ENCODE measurements at places on chromosomes 1 and 21.

- DNase-seq: no peak
Observed at GRCh38 chr1:32274646-32275340, 17.1 kb upstream of the HDAC1 start.

DNA sequence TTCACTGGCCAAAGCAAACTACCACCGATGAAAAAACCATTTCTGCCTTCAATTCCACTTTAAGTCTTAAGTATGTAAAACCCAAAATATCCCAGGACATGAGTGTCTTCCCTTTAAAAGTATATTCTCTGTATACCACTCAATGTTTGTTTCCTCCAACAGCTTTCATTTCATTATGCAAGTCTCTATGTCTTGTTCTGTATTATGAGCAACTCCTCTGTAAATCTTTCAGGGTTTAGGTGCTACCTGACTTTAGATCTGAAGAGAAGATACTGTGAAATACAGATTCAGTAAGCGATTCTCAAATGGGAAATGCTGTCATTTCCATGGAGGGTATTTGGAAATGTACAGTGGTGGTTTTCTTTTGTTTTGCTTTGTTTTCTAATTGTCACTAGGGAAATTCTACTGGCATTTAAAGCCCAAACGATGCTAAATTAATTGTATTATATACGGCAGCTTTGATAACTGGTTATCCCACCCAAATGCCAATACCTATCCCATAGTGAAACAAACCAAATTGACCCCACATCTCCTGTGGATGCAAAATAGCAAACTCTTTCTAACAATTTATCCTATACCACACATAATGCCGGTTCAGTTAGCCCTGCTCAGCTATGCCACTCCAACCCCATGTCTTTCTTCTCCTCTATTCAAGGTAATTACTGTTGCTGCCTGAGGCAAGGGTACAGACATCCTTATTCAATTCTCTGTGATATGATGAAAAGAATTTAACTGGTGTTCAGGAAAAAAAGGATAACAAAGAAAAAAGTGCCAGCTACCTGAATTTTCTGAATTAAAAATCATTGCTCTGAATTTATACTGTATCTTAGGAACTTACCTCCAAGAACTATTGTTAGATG is 182.8 kb downstream of the EIF4G3 start:
- no peak for DNase-seq

DNA sequence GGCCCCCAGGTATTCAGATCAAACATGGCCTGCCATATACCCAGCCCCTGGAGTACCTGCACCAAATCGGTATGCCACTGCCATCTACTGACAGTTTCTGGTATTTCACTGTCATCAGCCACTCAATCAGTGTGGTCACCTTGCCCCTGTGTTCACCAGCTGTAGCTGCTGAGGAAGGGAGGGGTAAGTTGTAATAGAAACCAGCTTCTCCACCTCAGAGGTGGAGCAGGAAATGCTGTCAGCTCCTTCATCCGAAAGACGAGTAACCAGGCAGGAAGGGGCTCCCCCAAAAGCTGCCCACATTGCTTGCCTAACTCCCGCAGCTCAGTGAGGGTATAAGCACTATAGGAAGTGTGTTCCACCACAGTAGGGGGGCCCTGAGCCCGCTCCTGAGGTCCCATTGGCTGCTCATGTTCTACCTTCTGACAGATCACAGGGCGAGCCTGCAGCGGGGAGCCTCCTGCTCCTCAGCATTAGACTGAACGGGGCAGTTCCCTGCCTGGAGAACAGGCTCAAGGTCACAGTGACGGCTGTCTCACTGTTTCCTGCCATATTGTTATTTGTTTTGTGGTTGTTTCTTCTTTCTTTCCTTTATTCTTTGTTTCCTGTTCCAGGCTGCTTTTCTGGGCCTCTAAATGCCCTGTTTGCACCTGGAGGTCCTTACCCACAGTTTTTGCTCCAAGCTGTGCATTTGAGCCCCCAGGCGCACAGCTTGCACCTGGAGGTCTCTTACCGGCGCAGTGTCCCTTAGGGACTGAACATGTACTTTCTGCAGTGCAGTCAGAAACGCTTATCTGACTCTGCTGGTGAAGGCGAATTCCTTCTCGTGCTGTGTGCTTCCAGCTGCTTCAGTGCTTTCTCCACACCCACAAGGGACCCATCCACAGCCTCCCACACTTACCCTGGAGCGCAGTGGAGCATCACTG is 1638.3 kb downstream of the MRPL39 start:
- DNase-seq: peak; percentile 95

- DNase-seq: no peak
Observed at GRCh38 chr1:182670032-182670749, 14.2 kb downstream of the RGS8 start.

DNA sequence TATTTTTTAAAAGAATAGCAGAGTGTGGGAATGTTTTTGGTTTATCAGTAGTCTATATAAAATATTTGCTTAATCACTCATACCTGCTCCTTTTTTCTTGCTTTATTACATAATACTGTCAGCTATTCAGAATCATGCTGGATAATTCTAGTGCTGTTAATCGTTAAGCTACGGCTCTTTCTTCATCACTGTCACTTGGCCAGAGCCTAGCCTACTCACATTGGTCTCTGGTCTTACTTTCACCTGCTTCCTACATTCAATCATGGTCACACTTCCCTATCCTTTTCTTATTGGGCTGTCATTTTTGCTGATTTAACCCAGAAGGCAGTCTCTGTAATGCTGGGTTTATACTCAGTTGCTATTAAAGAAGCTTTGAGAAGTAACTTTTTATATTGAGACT is 2.5 kb downstream of the KLHL20 start:
- no peak for DNase-seq

DNA sequence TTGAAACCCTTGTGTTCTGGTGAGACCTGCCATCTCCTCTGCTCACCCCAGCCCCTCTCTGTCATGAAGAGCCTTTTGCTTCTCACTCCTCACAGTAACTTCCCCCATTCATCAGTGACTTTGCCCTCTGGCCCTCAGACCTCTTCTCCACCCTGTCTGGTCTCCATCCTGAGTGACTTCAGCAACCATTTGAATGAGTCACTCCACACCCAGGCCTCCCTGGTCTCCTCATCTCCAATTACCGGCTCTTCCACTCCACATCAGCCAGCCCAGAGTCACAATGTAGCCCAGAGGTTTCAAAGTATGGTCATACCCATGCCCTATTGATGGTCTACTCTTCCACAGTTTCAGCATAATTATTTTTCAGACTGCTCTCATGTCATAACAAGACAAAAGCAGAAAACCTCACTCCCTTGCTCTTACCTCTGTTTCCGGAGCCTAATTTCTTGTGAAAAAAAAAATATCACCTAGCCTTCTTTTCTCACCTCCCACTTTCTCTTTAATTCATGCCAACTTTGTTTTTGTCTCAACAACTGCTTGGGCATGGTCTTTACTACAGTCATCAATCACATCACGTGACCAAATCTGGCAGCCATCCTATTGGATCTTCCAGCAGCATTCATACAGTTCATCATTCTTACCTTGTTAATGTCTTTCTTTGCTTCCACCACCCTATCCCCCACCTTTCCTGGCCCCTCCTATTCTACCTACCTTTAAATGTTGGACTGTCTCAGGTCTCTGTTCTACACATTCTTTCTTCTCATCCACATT is 35.6 kb upstream of the NEK7 start:
- no peak for DNase-seq

GRCh38 chr1:6035303-6035702 is 10.4 kb upstream of the KCNAB2 start:
- no peak for DNase-seq

DNA sequence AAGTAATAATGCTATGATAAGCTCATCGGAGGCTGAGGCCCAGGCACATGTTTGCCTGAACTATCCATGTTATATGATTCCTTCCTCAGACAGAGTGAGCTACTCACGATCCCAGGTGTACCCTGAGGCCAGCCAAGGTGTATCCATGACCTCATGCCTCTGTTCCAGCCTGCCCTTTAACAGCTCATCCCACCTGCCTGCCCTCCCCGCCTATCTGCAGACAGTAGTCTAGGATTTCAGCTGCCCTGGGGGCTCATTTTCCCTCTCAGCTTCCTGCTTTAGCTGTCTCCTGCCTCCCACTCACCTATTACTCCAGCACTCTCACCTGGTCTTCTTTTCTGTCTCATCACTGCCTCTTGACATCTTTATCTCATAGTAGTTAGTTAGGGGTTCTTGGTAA is 1.9 kb upstream of the IL24 start:
- DNase-seq: no peak

GRCh38 chr1:66434096-66434495 is 99.9 kb upstream of the SGIP1 start:
- peak; percentile 52 for DNase-seq

DNA sequence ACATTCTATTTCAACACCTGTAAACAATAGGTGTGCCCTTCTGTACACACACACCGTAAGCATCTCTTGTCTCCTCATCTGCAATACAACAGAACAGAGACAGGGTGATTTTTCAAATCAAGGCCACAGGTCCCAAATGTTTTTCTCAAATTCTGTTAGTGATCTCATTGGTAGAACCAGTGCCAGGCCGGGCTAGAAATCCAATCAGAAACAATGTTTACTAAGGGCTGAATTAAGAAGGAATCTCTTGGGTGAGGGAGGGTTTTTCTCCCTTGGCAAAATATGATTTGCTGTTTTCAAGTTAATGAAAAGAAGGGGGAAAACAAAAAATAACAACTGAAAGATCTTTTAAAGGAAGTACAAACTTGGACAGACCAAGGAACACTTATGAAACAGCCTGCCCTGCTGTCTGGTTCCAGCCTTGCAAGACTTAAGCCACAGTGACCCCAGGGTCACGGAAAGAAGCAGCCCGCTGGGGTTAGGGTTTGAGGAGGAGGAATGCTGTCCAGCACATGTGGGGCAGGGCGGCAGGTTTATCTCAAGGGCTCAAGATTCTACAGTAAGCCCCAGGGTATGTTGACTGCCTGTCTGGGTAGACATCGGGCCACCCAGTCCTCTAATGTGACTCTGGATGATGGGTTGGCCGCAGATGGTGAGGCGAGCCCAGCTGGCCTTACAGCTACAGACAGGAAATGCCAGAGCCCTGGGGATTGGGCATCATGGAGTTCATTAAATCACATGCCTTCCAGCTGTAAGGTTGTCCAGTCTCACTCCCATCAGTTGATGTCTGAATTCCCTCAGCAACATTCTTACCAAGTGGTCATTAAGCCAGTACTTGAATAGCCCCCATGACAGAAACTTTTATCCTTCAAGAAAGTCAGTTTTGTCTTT is 73.3 kb upstream of the SLC44A3 start:
- peak; percentile 62 for DNase-seq

GRCh38 chr1:60949154-60949825 is 133.1 kb upstream of the NFIA start:
- no peak for DNase-seq

- DNase-seq: peak; percentile 78
Observed at GRCh38 chr21:14482165-14482564, 64.0 kb downstream of the SAMSN1 start.

DNA sequence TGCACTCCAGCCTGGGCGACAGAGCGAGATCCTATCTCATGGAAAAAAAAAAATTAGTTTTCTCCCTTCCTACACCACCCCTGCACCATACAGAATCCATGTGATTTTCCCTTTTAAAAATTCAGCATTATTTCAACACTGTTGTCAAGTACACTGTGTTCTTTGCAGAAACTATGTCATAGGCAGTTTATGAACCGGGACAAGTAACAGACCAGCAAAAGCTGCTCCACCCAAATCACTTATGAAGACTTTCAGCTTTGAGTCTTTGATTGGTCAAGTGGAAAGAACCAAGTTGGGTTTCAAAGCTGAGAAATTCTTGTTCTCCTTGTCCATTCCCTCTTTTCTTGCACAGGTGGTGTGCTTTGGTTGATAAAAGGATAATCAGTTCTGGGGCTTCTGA is 173.0 kb downstream of the CDC7 start:
- no peak for DNase-seq

- peak; percentile 57 for DNase-seq
Observed at GRCh38 chr1:235649368-235650163, at the start of gene GNG4. TSS of gene GNG4 (minus strand) at chr1:235649784. CDS start at chr1:235583838, 65,946 bp downstream.

DNA sequence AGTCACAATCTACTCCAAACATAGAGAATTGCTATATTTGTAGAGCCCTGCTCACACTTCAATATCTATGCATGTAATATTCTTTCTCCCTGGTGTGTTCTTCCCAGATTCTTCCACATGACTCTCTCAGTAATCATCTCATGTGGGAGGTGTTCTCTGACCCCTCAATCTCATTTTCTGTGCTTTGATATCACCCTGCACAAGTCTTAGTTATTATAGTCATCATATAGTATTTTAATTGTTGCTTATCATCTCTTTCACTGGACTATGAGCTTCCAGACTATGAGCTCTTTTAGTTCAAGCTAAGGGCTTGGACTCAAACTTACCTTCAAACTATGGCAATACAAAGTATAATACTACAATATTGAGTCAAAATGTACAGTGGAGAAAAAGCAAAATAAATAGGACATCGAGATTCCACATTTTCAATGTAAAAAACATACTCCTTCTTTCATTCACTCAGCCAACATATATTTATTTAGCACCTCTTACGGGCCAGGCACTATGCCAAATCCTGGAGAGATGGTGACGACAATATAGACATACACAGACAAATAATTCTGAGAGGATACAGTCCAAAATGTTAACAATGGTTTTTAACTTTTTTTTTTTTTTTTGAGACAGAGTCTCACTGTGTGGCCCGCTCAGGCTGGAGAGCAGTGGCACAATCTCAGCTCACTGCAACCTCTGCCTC is 12.7 kb downstream of the TESK2 start:
- DNase-seq: no peak

- no peak for DNase-seq
Observed at GRCh38 chr21:26093122-26093521, 77.4 kb downstream of the APP start.

GRCh38 chr1:38941093-38941492 is 537 bp downstream of the RHBDL2 start:
- no peak for DNase-seq

DNA sequence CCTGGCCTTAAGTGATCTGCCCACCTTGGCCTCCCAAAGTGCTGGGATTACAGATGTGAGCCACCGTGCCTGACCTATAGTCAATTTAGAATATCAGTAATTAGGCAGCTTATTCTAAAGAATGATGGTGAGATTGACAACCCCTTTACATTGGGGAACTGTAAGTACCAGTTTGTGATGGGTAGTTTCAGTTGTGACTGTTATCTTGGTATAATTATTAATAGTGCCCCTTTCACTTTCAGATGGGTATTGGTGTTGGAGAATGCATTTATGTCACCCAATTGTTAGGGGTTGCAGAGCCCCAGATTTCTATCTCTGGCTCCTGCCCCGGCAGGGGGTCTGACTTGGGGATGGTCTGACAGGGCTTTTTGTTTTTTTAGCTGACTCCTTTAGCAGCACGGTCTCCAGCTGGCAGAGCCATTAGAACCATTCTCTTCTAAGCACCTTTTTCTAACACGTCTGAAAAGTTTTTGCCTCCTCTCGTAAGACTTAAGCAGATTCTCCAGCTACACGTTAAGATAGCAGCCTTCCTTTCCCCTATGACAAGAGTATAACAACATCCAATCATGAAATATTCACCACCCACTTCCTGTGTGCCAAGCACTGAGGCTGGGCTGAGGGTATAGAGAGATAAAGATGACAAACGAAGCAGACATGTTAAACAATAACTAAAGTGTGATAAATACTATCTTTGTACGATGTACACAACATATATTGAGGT is 157.8 kb downstream of the SDCCAG8 start:
- no peak for DNase-seq

All from NB4 (cell line).